ENCODE measurements at places on chromosomes 6 and 20.

- H3K27me3 ChIP-seq, result peaks cover 8% of the 10 kb centered on the region
- no peaks in the 10 kb centered on the region for H3K36me3 ChIP-seq
Observed at GRCh38 chr6:167442796-167443680, 118.2 kb downstream of the TTLL2 start.

DNA sequence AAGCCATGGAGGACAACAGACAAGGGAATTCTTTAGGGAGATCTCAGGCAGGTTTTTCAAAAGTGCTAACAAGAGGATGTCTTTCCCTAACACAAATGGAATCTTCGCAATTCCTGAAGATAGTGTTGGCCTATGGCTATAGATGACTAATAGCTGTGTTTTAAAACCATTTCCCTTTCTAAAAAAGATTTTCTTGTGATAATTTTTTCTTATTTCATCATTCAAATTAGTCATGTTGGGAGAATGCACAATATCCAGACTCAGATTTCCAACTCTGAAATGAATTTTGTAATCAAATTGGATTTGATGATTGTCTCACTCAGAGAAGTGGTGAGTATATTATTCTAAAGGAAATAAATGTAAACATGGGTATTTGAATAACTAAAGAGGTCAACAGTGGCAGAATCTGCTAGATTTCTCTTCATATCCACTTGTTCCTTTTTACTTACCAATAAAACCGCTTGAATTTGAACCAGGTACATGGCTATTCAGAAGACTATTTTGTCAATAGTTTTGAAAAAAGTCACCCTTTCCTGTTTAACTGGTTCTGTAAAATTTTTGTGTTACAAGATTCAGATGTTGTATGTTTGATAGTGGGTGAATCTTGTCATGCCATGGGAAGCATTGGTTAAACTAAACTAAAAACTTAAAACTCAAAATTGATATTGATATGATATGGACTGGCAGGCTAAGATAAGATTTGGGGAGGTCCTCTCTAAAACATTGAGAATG lies 1223.7 kb upstream of the EYS start:
- H3K27ac ChIP-seq, result no peak overlapping the region
- no peaks in the 10 kb centered on the region for H3K4me1 ChIP-seq
- no peaks in the 10 kb centered on the region for H3K27me3 ChIP-seq

DNA sequence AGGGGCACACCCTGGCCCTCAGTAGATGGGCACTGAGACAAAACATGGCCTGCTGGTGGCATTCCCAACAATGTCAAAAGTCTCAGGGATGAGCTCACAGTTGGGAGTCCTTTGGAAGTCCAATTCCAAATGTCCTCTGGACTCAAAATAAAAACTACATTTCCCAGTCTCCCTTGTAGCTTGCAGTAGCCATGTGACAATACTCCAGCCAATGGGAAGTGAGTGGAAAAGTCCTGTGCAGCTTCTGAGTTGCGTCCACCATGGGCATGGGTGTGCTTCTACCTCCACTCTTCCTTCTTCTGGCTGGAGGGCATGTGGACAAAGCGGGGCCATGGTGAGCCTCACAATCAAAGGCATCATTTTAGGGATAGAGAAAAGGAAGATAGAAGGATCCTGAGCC lies 5.8 kb upstream of the ADAM33 start:
- no peaks in the 10 kb centered on the region for H3K36me3 ChIP-seq
- peaks cover 37% of the 10 kb centered on the region for H3K27me3 ChIP-seq
- H3K27ac ChIP-seq, result no peak overlapping the region
- H3K4me1 ChIP-seq, result peaks cover 6% of the 10 kb centered on the region
- no peak for DNase-seq
- H3K4me3 ChIP-seq, result no peak overlapping the region

- H3K4me3 ChIP-seq, result no peak overlapping the region
- H3K27ac ChIP-seq, result no peak overlapping the region
- H3K27me3 ChIP-seq, result peaks cover 31% of the 10 kb centered on the region
- H3K4me1 ChIP-seq, result no peaks in the 10 kb centered on the region
- no peaks in the 10 kb centered on the region for H3K36me3 ChIP-seq
Observed at GRCh38 chr20:22619806-22620205, 35.4 kb upstream of the FOXA2 start.

- peaks cover under 1% of the 10 kb centered on the region for H3K4me1 ChIP-seq
- H3K4me3 ChIP-seq, result no peak overlapping the region
- H3K27me3 ChIP-seq, result no peaks in the 10 kb centered on the region
- no peak overlapping the region for H3K27ac ChIP-seq
Observed at GRCh38 chr20:32433311-32434021, 75.3 kb downstream of the ASXL1 start.

- no peaks in the 10 kb centered on the region for H3K36me3 ChIP-seq
- H3K27ac ChIP-seq, result no peak overlapping the region
- H3K4me3 ChIP-seq, result no peak overlapping the region
- no peak for DNase-seq
- H3K4me1 ChIP-seq, result no peaks in the 10 kb centered on the region
Observed at GRCh38 chr6:137323860-137324259, 104.7 kb upstream of the IFNGR1 start.

DNA sequence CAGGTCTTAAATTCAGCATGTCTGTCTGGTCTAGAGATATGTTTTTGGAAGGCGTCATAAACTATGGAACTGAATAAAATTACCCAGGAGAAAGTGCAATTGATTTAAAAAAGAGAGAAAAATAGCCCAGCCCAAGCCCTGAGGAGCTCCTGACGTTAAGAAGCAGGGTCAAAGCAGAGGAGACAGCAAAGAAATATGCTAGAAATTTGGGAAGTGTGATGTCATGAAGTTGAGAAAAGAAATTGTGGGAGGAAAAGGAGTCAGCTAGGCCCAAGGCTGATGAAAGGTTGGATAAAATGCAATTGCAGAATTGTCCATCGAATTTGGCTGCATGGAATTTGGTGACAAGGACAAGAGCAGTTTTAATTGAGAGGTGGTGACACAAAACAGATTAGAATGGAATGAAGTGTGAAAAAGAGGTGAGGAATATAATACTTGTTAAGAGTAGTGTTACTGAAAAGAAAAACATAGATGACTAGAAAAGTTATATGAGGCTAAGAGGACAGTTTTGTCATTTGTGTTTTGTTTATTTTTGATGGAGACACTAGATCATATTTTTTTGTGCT lies 381.6 kb downstream of the LAMA2 start:
- no peak overlapping the region for H3K4me3 ChIP-seq
- no peak for DNase-seq
- H3K36me3 ChIP-seq, result no peaks in the 10 kb centered on the region
- no peaks in the 10 kb centered on the region for H3K4me1 ChIP-seq
- no peak overlapping the region for H3K27ac ChIP-seq

DNA sequence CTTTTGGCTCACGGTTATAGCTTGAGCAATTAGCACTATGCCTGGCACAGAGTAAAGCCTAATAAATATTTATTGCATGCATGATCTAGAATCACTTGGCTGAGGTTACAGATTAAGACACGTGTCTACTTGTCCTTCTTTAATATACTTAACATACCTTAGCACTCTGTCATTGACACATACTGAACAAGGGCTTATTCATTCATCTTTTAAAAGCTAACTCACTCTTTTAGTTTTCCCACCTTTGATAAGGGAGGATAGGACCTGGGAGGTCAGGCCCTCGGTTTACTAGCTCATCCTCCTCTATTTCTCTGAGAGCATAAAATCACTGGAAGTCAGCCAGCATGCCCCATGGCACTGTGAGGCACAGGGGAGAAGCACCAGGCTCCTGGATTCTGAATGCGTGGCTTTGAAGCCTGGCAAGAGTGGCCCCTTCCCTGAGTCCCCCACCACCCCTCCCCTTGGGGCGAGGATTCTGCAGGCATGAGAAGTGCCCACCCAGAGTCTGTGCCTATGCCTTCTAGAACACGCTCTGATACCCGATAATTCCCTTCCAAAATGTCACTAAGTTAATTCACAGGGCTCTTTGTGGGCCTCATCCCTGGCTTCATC lies 11.2 kb downstream of the ZCCHC3 start:
- H3K27me3 ChIP-seq, result no peaks in the 10 kb centered on the region
- DNase-seq, result no peak
- H3K4me1 ChIP-seq, result peaks cover 16% of the 10 kb centered on the region
- peaks cover 8% of the 10 kb centered on the region for H3K36me3 ChIP-seq
- no peak overlapping the region for H3K27ac ChIP-seq
- H3K4me3 ChIP-seq, result no peak overlapping the region

DNA sequence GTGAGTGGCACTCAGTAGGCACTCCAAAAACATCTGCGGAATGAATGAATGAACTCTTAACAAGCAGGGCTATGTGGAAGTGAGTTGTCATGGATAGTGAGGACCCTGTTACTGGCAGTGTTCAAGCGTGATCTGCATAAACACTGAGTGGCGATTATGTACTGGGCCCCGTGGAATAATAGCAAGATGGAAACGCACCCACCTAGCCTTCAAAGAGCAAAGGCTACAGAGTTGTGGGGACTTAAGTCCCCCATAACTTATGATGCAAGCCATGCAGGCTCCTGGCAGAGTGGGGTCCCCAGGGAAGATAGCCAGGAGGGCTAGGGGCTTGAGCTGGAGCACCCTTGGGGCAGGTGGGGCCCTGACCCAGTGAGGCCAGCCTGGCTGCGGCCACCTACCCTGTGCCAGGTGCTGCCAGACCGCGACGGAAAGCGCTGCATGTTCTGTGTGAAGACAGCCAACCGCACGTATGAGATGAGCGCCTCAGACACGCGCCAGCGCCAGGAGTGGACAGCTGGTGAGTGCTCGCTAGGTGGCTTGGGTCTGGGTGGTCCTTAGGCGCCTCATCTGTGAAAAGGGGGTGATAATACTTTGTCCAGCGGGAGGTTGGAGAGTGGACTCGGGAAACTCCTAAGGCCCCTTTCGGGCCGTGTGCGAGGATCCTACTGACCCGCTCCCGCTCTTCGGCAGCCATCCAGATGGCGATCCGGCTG lies 20.0 kb downstream of the DEF6 start:
- no peak overlapping the region for H3K4me3 ChIP-seq
- DNase-seq, result no peak
- H3K36me3 ChIP-seq, result peaks cover 51% of the 10 kb centered on the region
- no peak overlapping the region for H3K27ac ChIP-seq

GRCh38 chr6:136225496-136225895 lies 24.6 kb downstream of the MTFR2 start:
- DNase-seq, result no peak
- H3K4me3 ChIP-seq, result no peak overlapping the region
- no peaks in the 10 kb centered on the region for H3K27me3 ChIP-seq
- peaks cover 6% of the 10 kb centered on the region for H3K4me1 ChIP-seq
- H3K36me3 ChIP-seq, result no peaks in the 10 kb centered on the region

DNA sequence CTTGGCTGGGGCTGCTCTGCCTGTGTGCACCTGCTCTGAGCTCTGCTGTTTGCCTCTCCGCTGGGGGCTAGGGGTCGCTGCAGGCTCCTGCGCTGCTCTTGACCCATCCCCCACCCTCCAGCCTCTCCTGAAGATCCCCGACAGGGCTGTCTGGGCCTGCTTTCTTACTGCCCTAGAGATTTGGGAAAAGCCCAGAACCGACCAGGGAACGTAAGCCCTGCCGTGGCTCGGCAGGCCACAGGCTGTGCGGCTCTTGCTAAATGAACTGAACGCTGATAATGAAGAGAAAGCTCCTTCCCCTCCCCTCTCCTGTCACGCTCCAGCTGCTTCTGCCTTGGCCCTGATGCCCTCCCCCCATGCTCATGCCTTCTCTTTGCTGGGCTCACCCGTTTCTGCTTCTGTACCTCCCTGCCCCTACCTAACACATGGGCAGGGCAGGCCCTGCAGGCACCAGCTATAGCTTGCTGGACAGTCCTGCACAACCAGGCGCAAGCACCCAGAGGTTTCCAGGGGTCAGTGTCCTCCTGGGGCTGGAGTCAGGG lies 32.0 kb upstream of the PCMTD2 start:
- H3K36me3 ChIP-seq, result no peaks in the 10 kb centered on the region
- H3K27ac ChIP-seq, result no peak overlapping the region
- DNase-seq, result no peak
- no peaks in the 10 kb centered on the region for H3K27me3 ChIP-seq

- peaks cover 9% of the 10 kb centered on the region for H3K4me1 ChIP-seq
- DNase-seq, result no peak
- no peaks in the 10 kb centered on the region for H3K36me3 ChIP-seq
- peaks cover 12% of the 10 kb centered on the region for H3K27me3 ChIP-seq
Observed at GRCh38 chr6:36306375-36306774, 30.3 kb downstream of the BNIP5 start.

Measured in naive B cell (primary cell).